ENCODE measurements at places on chromosomes 12 and 14. TPM values are rescaled to one million over a fixed set of nuclear protein-coding genes. Genes with fewer than 3 reads are reported as not detected.
A peak's percentile ranks its signal among the peaks of the same experiment; 100 is the strongest.

DNA sequence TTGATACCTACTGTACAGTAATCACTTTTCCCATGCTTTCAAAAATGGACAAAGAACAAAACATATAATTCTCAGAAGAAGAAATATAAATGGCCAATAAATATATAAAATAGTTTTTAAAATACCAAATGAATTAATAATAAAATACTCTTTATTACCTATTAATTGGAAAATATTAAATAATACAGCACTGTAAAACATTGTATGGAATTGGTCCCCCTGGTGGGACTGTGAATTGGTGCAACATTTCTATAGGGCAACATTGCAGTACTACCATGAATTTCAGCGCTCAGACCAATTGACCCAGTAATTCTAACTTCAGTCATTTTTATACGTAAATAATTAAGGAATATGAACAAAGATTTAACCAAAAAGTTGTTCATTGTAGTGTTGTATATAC lies 162.6 kb downstream of the PELI2 start:
- no peak for DNase-seq

- peak; percentile 64 for DNase-seq
These were observed 108.8 kb upstream of the ATF7IP start for GRCh38 chr12:14256555-14257169.

DNA sequence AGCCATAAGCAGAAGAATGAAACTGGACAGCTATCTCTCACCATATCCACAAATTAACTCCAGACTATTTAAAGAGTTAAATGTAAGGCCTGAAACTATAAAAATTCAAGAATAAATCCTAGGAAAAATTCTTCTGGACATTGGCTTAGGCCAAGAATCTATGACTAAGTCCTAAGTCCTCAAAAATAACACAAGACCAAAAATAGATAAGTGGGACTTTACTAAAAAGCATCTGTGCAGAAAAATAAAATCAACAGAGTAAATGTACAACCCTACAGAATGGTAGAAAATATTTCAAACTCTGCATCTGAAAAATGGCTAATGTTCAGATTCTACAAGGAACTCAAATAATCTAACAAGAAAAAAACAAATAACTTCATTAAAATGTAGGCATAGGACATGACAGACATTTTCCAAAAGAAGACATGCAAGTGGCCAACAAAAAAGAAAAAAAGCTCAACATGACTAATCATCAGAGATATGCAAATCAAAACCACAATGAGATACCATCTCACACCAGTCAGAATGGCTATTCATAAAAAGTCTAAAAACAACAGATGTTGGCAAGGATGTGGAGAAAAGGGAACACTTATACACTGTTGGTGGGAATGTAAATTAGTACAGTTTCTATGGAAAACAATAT lies 61.0 kb upstream of the PPFIA2 start:
- no peak for DNase-seq

DNA sequence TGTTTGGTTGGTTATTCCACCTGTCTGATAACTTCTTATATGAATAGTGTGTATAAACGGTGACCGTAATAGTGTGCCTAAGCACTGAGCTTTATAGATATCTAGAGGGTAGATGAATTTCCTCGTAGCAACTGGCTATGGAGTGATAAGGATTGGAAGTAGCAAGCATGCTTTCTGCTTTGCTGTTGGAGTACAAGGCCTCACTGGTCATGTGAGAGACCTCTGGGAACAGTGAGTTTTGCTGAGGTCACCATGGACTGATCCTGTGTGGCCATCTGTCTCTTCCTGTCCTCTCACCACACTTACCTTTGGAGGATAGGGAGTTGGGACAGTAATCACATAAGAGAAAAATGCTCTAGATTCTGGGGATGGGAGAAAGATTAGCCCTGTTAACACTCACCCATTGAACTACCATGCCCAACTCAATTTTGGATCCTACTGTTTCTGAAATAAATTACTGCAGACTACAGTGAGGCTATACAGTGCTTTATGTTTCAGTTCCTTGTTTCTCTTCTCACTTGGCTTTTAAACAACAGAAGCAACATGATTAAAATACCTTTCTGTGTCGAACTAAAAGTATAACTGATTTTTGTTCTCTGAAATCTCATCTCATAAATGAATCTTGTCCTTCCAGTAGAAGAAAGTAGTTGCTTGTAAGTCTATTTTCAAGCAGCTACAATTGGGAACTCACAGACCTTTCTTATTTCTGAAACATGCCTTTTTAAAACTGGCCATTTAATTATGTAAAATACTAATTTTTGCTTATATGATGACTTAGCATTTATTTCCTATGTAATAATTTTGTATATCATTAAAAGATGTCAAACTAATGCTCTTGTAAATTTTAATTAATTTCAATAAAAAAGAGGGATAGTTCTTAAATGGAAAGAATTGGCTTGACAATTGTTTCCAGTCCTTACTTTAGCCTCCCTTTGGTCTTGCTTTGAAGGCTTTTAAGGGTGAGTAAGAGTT lies 8.3 kb downstream of the TMX1 start:
- DNase-seq, result no peak

- DNase-seq, result no peak
These were observed 89.4 kb downstream of the NT5DC3 start for GRCh38 chr12:103751600-103751999.

GRCh38 chr14:64861916-64862315 lies 17.8 kb downstream of the SPTB start:
- no peak for DNase-seq

- no peak for DNase-seq
These were observed 342 bp downstream of the DICER1 start for GRCh38 chr14:95157048-95157326.

DNA sequence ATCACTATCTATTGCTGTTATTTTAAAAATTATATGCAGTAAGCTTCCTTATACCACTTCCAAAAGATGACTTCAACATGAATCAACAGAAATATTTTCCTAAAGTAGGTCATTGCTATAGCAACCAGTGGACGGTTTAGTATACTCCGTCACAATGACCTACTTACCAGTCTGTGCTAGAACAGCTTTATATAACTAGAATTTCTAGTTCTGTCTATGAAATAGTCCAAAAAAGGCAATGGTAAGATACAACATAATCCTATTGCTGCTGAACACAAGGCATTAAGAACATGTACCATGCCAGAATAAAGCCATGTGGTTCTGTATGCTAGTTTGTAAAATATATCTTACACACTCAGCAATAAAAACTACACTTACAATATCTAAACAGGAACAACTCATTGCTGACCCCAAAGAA lies 40.7 kb upstream of the MTERF2 start:
- peak; percentile 96 for DNase-seq

The TDRD9 gene
- total RNA-seq, result not detected

The CLEC4A gene
- total RNA-seq, result 0.44 TPM

The KRT85 gene
- not detected for total RNA-seq

The RIPK3 gene
- not detected for total RNA-seq

The AVPR1A gene
- total RNA-seq, result not detected

All from HFFc6 (cell line).